MV-4-11 (cell line): ENCODE measurements at places on chromosomes 11 and 22.

- DNase-seq: no peak
Observed at GRCh38 chr11:81203876-81204275, 1529.8 kb downstream of the FAM181B start.

DNA sequence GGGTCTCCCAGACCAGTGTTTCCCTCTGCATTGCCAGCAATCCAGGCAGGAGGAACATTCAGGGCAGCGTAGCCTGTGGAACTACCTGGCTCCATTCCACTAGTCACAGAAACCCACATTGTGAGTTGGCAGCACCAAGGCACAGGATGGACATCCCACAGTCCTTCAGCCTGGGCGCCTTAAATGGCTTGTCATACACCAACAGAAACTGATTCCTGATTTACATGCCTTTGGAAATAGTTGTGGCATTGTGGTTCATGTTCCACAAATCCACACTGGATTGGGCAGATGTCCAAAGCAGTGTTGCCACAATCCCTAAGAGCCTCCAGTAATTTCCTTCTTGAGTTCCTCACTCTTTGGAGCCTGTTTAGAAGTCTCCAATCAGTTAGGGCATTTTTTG, 225.6 kb downstream of the BLID start:
- peak; percentile 11 for DNase-seq

DNA sequence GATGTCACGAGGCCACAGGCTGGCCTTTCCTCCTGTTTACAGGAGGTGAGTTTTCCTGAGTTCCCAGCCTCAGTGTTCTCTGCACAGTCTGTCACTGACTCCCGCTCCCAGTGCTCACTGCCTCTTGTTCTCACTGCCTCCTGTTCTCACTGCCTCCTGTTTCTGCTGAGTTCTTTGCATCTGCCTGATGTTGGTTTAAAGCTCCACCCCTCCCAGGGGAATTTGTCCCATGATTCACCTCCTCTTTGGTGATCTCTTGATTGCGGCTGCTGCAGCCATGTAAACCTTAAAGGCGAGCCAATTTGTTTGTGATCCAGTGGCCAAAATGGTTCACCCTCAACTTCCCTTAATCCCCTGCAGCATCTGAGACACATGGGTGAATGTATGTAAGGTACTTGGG, 6.0 kb upstream of the TUBA8 start:
- no peak for DNase-seq

- DNase-seq: no peak
Observed at GRCh38 chr11:44002191-44003093, 45.3 kb upstream of the ACCSL start.

GRCh38 chr22:24303007-24303406, 32.4 kb downstream of the SPECC1L start:
- peak; percentile 36 for DNase-seq

DNA sequence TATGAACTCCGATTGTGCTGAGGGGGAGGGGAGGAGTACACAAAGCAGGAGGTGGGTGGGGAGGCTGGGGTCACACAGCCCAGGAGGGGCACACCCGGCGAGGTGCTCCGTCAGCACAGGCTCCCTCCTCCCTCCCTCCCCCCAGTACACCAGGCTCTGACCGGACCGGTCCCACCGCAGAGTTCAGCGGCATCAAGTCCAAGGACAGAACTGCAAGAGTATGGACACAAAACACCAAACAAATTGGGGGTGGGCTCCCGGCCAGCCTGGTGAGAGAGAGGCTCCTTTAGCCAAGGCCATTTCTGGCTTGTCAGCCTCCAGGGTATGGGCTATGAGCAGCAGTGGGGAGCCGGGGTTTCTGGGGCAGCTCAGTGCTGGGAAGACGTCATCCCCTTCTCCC, 68.3 kb downstream of the ST3GAL4 start:
- DNase-seq: no peak

GRCh38 chr11:117020869-117021564, 77.2 kb downstream of the SIK3 start:
- no peak for DNase-seq

DNA sequence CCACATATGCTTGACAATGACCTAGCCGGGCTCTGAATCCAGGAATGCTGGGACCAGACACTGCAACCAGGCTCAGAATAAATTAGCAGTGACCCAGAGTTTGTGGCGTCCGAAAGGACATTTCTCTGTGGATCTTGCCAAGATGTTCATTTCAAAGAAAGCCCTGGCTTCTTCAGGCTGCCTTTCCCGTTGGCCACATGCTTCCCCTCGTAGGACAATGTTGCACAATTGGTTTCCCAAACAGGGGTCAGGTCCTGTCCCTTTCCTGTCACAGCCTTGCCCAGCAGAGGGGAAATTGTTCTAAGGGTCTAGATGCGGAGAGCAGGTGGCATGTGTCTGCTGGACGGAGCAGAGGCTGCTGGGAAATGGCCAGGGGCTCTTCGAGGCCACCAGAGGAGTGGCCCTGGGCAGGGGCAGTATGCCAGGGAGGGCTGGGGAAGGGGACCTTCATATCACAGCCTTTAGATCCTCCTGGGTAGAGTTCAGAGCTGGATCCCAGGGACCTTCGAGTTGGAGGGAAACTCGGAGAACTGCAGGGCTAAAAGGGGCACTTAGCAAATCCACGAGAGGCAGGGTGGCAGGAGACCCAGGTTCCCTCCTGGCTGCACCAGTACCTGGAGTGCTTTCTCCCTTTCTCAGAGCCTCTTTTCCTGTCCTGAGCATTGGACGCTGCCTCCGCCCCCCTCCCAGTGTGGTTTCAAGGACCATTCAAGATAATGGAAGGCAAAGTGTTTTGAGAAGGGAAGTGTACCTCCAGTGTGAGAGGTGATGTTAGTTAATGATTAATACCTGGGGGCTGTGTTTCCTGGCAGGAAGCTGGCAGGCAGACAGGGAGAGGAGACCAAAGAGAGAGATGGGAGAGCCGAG, 42.3 kb downstream of the C11orf96 start:
- no peak for DNase-seq

- no peak for DNase-seq
Observed at GRCh38 chr22:33248948-33249347, 190.8 kb upstream of the SYN3 start.

DNA sequence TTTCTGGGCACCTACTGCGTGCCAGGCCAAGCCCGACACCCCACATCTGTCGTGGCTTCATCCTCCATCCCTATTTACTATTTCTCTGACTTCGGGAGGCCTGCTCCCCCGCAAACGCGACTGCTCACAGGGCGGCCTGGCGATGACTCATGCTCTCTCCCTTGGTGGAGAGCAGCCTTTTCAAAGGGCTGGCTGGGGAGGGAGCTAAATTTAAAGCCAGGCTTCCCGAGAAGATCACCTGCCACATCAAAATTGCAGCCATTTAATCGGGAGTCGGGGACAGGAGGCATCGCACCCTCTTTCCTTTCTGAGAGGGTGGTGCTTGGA, 24.9 kb upstream of the SHISAL1 start:
- DNase-seq: peak; percentile 53

DNA sequence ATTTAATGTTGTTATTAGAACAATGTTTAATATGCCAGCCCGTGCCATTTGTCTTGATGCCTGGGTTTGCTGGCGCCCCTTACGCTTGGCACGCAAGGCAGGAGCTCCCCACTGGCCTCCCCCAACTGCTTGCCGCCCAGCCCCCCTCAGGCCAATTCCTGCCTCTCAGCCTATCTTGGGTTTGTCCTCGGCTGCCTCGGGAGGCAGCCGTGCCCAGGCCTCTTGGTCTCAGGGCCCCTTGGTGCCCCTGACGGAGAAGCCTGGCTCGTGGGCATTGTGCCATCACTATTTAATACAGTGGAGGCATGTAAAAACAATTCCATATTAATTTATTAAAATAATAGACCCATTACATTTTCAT, 119.8 kb downstream of the KCNQ1OT1 start:
- no peak for DNase-seq

DNA sequence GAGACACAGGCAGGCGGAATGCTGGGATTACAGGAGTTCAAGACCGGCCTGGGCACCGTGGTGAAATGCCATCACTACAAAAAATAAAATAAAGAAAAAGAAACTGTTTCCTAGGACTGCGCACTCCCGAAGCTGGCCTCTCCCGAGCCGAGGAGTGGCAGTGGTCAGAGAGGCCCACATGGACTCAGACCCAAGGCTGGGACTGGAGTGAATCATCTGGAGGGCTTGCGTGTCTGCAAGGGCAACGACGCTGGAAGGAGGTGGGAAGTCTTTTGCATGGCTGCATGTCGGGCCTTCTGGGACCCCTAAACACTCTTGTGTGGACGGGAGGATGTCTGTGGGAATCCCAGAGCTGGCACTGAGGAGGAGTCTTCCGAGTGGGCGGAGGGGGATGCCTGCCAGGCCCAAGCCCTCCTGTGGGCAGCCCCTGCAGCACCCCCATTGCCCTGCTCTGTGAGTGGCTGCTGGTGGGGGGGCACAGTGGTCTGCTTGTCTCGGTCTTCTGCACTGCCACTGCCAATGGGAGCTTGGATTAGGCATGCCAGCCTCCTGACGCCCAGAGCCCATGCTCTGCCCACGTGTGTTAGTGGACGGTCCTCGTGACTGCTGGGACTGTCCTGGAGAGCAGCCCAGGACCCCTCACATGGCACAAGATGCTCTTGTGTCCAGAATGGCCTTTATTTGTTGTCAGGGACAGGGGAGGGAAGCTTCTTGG, 1.8 kb upstream of the AP2A2 start:
- DNase-seq: no peak

DNA sequence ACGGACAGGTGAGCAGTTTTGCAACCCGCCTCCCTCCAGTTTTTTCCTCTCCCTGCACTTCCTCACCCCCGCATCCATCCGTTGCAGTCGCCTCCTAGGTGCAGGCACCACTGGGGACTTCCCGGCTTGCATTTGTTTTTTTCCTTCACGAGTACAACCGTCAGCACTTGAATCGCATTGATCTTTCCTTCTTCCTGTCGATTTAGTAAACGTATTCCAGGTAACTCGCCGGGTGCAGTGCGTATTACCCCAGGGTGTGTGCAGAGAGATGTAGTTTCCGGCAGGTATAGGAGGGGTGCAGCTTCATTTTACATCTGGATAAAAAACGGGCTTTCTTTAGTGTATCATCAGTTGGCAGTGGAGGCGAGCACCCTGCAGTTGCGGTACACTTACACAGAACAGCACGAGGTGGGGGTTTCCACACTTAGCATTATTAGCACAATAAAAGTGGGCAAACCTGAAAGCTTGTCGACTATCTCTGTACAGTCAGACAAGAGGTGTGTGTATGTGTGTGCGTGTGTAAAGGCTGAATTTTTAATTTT, at the start of gene SORL1-AS1:
SORL1-AS1 (minus strand) TSS at position 359 of the 542 bp plus-strand sequence.
- no peak for DNase-seq

DNA sequence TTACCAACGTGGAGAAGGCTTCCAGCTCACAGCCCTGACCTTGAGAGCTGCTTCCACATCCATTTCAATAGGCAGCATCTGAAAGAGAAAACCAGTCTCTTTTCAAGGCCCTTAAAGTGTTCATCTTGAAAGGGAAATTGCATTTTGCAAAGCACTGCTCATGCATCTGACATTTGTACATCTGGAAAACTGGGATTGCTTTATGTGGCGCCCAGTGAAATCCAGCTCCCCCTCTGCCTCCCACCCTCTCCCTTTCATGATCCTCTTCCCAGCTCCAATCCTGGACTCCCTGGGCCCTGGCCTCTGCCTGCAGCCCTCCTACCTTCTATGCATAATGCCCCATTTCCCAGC, 17.4 kb downstream of the TP53AIP1 start:
- DNase-seq: no peak

- peak; percentile 64 for DNase-seq
Observed at GRCh38 chr11:88103337-88104206, 71.7 kb downstream of the RAB38 start.

- DNase-seq: no peak
Observed at GRCh38 chr22:45882881-45883810, 93.8 kb downstream of the WNT7B start.

GRCh38 chr11:78573271-78573670, 1.4 kb downstream of the NARS2 start:
- no peak for DNase-seq

GRCh38 chr11:126918556-126918955, 82.0 kb downstream of the KIRREL3 start:
- peak; percentile 20 for DNase-seq

DNA sequence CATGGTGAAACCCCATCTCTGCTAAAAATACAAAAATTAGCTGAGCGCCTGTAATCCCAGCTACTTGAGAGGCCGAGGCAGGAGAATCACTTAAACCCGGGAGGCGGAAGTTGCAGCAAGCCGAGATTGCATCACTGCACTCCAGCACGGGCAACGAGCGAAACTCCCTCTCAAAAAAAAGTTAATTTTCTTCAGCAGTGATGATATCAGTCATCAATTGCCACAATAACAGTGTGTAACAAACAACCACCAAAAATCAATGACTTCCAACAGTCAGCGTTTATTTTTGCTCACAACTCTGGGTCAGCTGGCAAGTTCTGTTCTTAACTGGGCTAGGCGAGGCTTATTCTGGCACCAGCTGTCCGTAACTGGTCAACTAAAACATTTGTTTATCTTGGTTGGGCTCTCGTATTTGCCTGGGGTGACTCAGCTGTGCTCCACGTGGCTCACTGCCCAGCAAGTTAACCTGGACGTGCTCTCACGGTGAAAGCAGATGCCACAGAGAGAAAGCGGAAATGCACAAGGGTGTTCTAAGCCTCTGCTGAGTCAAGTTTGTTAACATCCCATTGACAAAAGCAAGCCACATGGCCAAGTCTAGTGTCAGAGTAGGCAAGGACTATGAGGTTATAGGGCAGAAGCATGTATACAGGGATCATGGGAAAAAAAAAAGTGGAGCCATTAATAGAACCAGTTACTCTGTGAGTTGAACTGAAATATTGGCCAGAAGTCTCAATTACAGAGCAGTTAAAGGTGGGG, 52.1 kb downstream of the LHFPL7 start:
- peak; percentile 95 for DNase-seq

DNA sequence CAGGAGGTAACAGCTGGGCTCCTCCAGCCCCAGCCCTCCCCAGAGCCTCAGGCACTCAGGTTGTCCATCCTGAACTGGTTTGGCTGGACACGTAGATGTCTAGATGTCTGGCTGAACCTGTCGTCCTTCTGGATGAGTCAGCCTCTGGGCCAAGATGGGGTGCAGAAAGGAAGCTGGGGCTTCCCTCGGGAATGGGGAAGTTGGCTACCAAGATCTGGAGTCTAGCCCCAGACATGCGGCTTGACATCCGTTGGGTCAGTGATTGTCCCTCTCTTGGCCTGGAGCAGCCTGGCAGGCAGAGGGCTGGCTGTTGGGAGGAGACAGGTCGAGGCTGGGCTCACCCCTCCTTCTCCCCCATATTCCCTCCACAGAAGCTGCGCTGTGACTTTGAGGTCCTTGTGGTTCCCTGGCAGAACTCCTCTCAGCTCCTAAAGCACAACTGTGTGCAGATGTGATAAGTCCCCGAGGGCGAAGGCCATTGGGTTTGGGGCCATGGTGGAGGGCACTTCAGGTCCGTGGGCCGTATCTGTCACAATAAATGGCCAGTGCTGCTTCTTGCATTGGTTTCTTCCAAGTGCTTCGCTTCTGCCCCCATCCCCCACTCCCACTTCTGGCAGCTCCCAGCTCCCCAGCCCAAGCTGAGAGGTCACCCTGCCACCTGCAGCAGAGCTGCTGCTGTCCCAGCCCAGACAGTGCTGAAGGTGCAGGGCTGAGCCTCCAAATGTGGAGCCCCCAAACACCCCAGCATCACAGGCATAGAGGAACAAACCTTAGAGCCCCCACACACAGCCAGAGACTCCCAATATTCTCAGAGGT, 1.3 kb downstream of the CST6 start:
- DNase-seq: peak; percentile 63

- DNase-seq: no peak
Observed at GRCh38 chr22:27089264-27089663, 431.9 kb downstream of the MIAT start.
